ENCODE measurements at places on chromosomes 7 and 10.
A peak's percentile ranks its signal among the peaks of the same experiment; 100 is the strongest.

GRCh38 chr7:2755531-2755930 is 67.5 kb downstream of the AMZ1 start:
- no peaks in the 10 kb centered on the region for H3K27me3 ChIP-seq
- H3K4me3 ChIP-seq = no peak overlapping the region
- peaks cover 4% of the 10 kb centered on the region for H3K36me3 ChIP-seq
- H3K27ac ChIP-seq = no peak overlapping the region

- H3K27ac ChIP-seq = peak overlapping the region; percentile 65
- peaks cover 14% of the 10 kb centered on the region for H3K4me1 ChIP-seq
- DNase-seq = no peak
- peaks cover 5% of the 10 kb centered on the region for H3K27me3 ChIP-seq
- peaks cover 5% of the 10 kb centered on the region for H3K36me3 ChIP-seq
Observed at GRCh38 chr10:48634198-48634983, 29.5 kb upstream of the ARHGAP22 start.

GRCh38 chr10:101228966-101229265 is 347 bp downstream of the LBX1 start:
- DNase-seq = no peak
- H3K4me3 ChIP-seq = peak overlapping the region; percentile 89
- H3K4me1 ChIP-seq = peaks cover 37% of the 10 kb centered on the region
- peaks cover 78% of the 10 kb centered on the region for H3K27me3 ChIP-seq

DNA sequence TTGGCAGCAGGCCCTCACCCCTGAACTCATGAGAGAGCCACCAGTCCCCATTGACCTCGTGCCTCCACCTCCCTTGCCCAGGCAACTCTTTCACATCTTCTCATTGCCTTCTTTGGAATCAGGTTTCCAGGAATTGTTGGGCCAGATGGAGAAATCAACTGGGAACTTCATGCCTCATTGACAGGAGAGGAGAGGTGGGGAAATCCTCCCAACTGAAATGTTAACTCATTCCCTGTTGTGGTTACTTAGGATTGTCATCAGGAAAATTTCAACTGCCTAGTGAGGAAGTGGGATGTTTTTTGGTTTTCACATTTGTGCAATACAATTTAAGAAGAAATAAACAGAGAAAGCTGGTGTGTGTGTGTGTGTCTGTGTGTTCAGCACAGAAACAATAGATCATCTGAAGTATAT is 106.6 kb upstream of the INHBA start:
- H3K36me3 ChIP-seq = no peaks in the 10 kb centered on the region
- H3K27me3 ChIP-seq = no peaks in the 10 kb centered on the region
- no peak overlapping the region for H3K4me3 ChIP-seq
- no peak for DNase-seq
- H3K4me1 ChIP-seq = no peaks in the 10 kb centered on the region
- H3K27ac ChIP-seq = no peak overlapping the region

- H3K4me3 ChIP-seq = no peak overlapping the region
- peaks cover 37% of the 10 kb centered on the region for H3K27me3 ChIP-seq
- peaks cover 9% of the 10 kb centered on the region for H3K4me1 ChIP-seq
Observed at GRCh38 chr10:629186-629998, 60.1 kb downstream of the DIP2C start.

DNA sequence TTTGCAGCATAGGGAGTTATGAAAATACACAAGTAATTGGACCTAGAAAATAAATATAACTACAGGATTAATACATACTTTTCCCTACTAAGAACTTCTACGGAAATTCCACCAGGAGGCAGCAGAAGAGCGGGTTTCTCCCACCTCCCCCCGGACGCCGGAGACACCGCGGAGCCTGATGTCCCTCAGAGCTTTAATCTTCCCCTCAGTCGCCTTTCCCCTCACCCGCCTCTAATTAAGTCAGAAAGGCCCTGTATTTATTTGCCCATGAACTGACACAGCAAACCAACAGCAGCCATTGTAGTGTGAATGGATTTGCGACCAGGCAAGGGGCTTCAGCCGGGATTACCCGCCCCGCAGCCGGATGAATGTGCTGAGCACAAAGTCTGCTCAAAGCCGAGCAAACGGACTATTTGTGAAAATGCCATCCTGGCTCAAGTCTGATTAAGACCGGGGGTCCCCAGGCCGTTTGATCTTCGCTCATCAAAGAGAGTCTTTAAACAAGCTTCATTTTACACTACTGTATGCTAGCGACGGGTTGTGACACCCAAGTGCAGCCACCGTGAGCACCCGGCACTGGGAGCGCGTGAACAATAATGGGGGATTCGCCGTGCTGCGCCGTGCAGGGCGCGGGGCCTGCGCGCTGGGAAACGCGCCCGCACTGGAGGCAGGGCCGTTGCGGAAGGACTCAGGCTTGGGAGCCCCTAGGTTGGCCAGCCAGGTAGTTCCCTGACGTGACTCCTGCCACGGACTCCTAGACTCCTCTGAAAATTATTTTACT is 5.6 kb upstream of the DKK1 start:
- H3K4me1 ChIP-seq = peaks cover 11% of the 10 kb centered on the region
- peak overlapping the region; percentile 9 for H3K4me3 ChIP-seq
- DNase-seq = no peak
- H3K27me3 ChIP-seq = peaks cover 42% of the 10 kb centered on the region
- H3K36me3 ChIP-seq = peaks cover 2% of the 10 kb centered on the region

DNA sequence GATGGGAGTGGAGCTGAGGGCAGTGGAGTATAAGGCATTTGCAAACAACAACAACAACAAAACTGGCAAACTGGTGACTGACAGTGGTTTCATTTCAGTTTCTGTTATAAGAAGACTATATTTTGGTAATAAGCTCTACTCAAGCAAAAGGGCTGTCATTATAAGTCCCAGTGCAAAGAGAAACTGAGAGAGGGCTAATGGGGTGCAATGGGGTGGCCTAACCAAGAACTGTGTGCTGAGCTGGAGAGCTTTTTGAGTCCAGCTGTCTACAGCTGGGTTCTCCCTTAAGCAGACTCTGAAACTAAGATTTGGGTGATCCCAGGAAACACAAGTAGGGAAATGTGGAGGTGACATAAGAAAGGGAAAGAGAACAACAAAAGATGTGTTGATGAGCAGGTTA is 439.3 kb downstream of the ADRA2A start:
- H3K4me3 ChIP-seq = no peak overlapping the region
- H3K27ac ChIP-seq = no peak overlapping the region
- H3K4me1 ChIP-seq = no peaks in the 10 kb centered on the region
- no peaks in the 10 kb centered on the region for H3K27me3 ChIP-seq
- H3K36me3 ChIP-seq = no peaks in the 10 kb centered on the region
- no peak for DNase-seq

GRCh38 chr10:11538834-11539190 is 72.6 kb downstream of the USP6NL start:
- no peak overlapping the region for H3K27ac ChIP-seq
- H3K4me3 ChIP-seq = no peak overlapping the region
- peaks cover 5% of the 10 kb centered on the region for H3K36me3 ChIP-seq
- no peak for DNase-seq

DNA sequence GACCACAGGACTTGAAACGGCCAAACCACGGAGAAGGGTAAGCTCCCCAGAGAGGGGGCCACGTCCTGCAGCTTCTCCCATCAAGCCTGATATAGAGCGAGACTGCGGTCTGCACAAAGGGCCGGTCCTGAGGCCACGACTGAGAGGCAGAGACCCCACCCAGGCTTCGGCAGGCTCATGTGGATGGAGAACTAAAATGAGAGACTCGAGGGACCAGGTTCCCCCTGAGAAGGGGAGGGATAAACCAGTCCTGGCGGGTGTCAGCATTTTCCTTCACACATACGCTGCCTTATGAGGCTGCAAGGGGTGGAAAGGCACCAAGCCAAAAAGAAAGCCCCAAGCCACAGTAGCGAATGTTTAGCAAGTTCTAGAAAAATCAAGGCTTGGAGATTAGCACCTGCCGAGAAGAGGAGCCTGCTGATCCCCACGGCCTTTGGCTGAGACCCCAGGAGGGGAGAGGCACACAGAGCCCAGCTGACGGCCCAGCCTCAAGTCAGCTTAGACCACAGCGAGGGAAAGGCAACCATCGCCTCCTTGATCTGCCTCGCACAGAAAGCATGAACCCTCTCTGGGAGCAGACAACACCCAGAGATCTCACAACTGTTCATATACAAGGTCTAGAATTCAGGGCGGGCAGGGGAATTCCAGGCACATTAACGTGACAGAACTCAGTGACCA is 92.6 kb upstream of the RNF32 start:
- no peak overlapping the region for H3K4me3 ChIP-seq
- H3K27ac ChIP-seq = no peak overlapping the region
- no peaks in the 10 kb centered on the region for H3K27me3 ChIP-seq
- peaks cover 3% of the 10 kb centered on the region for H3K36me3 ChIP-seq
- H3K4me1 ChIP-seq = peaks cover 2% of the 10 kb centered on the region

- H3K27ac ChIP-seq = no peak overlapping the region
- no peak for DNase-seq
- H3K27me3 ChIP-seq = no peaks in the 10 kb centered on the region
- H3K36me3 ChIP-seq = peaks cover 5% of the 10 kb centered on the region
- H3K4me3 ChIP-seq = no peak overlapping the region
- peaks cover 24% of the 10 kb centered on the region for H3K4me1 ChIP-seq
Observed at GRCh38 chr10:74857586-74857985, 31.2 kb downstream of the KAT6B start.

GRCh38 chr7:36683695-36684357 is 40.5 kb downstream of the AOAH start:
- H3K27ac ChIP-seq = no peak overlapping the region
- H3K4me1 ChIP-seq = peaks cover 10% of the 10 kb centered on the region
- no peaks in the 10 kb centered on the region for H3K27me3 ChIP-seq
- no peak for DNase-seq
- no peaks in the 10 kb centered on the region for H3K36me3 ChIP-seq
- H3K4me3 ChIP-seq = no peak overlapping the region

All from T-helper 17 cell (primary cell).